Activated T-helper 1 cell treated with anti-CD3 and anti-CD28 coated beads, Interleukin-2, amount 50 U/mL, for 16 hours (primary cell): ENCODE measurements at places on chromosomes 5 and 9.

DNA sequence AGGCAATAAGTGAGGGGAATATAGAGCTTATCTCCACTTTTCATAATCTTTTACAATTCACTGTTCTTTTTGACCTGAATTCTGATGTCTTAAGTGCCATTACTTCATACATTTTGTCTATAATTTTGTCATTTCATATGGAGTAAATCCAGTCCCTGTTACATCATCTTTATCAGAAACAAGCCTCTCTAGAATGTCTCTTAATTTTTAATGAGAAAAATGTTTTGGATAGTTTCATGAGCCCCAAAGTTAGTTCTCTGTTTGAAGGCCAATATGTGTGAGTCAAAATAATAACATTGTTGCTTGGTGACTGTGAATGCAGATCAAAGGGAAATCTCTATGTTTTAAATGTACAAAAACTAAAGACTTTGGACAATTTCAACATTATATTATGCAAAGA is 329.6 kb upstream of the ARRDC3 start:
- no peak for DNase-seq

DNA sequence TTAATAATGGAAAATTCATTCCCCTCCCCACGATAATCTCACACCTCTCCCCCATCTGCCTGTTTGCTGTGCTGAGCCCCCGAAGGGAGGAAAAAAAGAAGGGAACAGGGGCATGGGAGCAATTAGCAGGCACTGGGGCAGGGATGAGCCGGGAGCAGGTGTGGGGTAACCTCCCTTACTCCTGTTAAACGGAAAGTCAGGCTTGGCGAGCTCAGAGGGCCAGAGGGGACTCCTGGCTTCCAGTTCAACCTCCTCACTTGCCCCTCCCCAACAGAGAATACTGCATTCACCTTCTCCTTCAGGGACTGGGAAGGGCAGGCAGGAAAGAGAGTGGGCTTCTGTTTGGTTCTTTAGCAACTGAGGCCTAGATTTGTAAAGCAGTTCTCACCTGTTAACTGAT is 1.6 kb downstream of the AFAP1L1 start:
- DNase-seq, result no peak

DNA sequence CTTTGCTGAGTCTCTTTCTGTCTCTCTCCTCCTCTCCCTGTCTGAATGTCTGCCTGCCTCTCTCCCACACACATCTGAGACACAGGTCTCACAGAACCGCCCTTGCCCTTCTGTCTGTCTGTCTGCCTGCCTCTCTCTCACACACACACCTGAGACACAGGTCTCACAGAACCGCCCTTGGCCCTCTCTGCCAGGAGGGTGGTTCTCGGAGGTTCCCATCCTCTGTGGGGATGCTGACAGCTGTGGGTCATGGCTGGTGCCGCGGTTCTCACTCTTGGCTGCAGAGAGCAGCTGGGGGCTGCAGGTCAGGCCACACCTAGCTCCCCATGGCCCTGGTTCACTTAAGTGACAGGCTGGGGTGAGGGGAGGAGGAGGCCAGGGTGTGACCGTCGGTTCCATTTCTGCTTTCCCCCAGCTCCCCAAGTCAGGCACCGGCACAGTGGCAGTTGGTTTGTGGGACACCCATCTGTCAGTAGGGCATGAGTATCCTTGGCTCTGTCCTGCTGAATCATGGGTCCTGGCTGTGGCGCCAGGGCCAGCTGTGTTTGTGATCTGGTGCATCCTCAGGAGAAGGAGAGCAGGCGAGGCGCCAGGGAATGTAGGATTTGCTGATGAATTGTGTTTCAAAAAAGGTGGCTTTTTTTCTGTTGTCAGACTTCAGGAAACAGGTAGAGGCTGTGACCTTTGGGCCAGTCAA is 42.3 kb upstream of the CLPTM1L start:
- DNase-seq, result no peak

DNA sequence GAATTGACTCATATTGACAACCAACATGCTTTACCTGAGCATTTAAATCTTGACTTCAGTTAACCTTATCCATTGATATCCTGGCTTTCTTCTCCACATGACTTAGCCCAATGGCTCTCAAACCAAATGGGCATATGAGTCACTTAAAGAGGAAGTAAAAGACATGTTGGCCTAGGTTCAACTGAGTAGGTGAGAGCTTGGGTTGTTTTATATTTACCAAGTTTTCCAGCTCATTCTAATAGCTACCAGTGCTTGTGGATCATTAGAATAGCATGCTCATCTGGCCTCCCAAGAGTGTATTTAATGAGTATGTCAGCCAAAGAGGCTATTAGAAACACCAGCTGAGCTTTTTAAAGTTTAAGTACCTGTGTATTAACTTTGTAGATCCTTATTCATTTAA is 1049.0 kb downstream of the PTPRD start:
- DNase-seq, result no peak

DNA sequence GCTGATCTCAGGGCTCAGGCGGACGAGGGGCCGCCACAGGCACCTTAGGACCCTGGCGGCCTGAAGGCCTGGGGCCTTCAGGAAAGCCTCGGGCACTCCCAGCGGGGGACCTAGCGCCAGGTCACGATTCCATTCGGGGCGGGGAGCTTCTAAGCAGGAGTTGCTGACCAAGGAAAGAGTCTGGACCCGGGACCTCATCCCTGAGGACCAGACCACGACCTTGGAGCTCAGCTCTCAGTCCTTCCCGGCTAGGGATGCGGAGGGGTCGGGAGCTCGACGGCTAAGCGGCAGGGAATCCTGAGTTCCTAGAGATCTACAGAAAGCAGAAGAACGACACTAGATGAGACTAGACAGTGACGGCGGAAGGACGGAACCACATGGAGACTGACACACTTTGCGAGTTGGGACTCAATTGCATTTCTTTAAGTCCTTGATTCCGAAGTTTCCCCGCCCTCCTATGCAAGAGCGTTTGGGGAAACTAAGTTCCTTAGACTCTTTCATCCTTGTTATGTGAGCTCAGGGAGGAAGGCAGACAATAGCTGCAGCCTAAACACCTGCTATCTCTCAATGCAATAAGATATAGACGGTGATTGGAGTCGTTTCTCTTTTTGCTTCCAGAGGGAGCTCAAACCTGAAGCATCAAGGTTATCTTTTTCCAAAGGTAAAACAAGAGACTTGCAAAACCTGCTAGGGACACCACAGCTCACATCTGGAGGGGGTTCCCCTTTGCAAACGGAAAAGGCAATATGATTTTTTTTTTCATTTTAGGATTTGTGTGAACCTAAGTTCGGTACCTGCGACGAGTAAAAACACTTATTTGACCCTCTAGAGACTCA is 9.7 kb downstream of the NR2F1-AS1 start:
- no peak for DNase-seq

DNA sequence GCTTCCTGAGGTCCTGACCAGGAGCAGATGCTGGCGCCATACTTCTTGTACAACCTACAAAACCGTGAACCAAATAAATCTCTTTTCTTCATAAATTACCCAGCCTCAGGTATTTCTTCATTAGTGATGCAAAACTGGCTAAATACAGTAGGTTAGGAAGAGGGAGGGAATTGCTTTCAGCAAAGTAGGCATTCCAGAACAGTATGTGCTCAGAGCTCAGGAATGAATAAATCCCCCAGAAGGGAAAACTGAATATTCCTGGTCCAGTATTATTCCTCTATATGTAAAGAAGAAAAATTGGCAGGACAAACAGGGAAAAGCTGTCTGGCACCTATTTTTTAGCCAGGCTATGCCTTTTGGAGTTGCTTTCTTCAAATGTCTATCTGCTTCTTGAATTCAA is 577.1 kb downstream of the PSAT1 start:
- no peak for DNase-seq

GRCh38 chr9:76985581-76985980 is 33.9 kb upstream of the FOXB2 start:
- no peak for DNase-seq

GRCh38 chr9:127637322-127637847 is 25.3 kb downstream of the STXBP1 start:
- no peak for DNase-seq

DNA sequence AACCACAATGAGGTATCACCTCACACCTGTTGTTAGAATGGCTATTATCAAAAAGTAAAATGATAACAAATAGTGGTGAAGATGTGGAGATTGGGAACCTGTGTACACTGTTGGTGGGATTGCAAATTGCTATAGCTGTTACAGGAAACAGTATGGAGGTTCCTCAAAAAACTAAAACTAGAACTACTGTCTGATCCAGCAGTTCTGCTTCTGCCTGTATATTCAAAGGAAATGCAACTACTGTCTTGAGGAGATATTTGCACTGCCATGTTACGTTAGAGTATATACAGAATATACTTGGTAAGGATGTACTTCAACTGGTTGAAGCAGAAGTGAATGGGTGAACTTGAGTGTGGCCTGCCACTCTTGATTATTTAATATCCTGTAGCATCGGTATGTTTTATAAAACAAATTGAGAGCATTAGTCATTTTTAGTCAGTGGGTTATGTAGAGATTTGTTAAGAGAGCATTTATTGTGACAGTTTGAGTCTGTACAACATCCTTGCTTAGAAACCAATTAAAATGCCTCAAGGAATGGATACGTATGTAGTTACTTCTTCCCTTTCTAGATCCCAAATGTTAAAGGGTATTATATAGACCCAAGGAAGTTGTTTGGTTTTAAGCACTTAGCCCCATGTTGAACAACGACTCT is 37.5 kb downstream of the ZCCHC7 start:
- no peak for DNase-seq

- DNase-seq, result no peak
These were observed 53.6 kb downstream of the ERGIC1 start for GRCh38 chr5:172887692-172888091.

DNA sequence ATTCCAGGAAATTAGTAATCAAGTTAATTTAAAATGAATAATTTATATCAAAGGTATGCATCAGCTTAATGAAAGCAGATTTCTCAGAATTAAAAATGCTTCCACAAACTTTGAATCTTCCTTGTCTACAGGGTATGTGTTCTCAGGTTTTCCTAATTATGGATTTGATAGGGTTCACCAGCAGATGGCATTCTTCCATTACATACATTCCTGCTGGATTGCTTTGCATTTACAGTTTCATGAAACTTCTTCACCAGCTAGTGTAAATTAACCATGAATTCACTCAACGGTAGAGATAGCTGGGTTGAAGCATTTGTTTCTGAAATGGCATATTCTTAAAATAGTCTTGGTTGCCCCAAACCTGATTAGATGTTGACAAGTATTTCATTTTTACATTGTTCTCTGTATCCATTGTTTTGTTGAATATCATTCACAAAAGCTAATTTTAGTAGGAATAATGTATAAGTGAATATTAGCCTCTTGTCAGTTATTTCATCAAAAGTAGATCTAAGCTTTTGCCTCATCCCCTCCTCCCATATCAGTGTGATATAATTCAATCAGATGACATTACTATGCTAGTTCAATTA is 68.7 kb upstream of the WDR41 start:
- DNase-seq, result no peak
